Mammary epithelial cell (primary cell): ENCODE measurements at places on chromosomes 4 and X.

- no peak for DNase-seq
Observed at GRCh38 chrX:153688071-153688470, 345 bp downstream of the SLC6A8 start.

DNA sequence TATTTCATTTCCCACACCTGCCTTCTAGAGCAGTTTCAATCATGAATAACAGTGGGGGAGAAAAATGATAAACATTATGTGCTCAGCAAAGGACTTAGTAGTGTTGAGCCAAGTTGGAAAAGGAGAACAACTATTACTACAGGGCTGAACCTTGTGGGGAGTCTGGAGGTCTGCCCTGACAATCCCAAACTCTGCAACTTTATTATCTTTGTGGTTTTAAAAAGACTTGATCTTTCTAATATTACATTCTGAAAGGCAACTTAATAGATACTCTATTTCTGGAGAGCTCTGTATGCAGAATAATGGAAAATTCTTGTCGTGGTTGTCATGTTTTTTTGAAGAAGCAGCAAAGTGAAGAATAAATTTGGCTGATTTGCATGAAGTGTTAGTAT, 116.1 kb downstream of the SPCS3 start:
- no peak for DNase-seq

- no peak for DNase-seq
Observed at GRCh38 chr4:128648021-128648420, 161.5 kb upstream of the JADE1 start.

DNA sequence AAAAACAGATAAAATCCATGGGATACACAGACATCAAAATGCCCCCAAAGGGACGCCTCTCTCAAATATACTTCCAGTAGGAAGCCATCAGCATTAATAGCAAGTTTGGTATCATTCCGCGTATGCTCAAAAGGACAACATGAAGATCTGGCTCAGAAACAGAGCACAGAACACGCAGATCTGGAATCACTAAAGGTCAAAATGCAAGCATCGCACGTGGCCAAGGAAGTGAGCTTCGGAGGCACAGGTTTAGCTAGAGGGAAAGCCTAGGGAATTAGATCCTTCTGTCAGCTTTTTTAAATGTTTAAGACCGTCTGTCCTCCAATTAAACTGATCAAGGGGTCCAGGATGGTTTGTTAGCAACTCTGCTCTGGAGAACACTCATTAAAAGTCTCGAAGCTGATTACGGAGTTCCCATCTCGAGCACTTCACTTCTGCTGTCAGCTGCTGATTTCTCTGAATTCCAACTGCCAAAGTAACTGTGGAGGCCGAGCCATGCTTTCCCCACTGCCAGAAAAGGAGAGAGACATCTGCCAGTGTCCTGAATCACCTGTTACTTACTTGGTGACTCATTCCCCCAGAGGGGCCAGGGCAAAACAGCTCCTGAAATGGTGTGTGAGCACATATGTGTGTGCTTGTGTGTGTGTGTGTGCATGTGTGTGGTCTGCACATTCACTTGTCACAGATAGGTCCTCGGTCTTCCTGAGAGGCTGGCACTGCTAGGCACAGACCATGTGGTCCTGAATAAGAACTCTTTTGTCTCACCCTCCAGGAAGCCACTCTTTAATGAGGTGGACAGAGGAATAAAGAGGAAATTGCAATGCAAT, 177.7 kb upstream of the PPARGC1A start:
- DNase-seq, result peak; percentile 49

DNA sequence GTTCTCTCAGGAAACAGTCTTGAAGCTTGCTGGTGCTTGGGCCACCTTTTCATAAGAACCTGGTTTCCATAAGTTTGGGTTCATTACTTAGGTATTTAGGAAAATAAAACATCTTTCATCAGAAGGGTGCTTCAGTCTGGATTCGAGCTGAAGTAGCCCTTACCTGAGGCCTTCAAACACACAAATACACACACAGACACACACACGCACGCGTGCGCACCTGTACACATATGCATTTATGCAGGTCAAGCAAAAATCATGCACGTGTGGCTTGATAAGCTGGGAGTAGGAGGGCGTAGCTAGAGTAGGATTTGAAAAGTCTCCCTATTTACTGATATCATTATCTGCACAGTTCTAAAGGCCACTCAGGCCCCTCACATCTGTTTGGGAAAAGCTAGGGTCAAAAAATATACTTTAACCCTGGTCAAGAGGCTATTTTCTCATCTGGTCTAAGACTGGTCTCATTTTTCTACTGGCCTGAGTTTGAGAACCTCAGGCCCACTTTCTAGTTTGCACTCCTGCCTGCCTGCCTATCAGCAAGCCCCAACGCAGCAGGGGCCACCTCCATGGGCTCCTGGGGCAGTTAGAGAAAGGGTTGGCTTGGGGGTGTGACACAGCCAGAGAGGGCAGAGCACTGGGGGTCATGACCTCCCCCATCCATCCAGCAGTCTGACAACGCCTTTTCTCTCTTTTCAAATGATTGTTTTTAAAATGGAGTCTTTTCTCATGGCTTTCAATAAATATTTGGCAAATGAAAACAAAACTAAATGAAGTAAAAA, 64.3 kb downstream of the RASL11B start:
- DNase-seq, result no peak

GRCh38 chrX:133892337-133892736, 93.1 kb downstream of the GPC3 start:
- no peak for DNase-seq

GRCh38 chrX:46551494-46552128, 6.4 kb upstream of the ZNF674 start:
- DNase-seq, result no peak

DNA sequence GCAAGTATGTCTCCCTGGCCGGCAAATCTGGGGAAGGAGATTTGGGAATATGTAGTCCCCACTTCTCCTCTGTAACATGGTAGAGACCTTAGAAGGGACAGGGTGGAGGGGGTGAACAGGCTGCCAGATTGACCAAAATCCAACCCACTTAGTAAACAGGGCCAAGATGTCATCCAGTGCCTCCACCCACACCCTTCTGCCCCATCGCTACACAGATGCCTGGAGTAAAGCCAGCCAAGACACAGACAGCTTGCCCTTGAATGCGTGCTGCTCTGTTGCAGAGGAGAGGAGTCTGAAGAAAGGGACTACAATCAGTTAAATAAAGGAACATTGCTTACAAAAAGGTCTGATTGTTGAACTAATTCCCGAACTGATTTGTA, 160.1 kb upstream of the LDB2 start:
- no peak for DNase-seq

DNA sequence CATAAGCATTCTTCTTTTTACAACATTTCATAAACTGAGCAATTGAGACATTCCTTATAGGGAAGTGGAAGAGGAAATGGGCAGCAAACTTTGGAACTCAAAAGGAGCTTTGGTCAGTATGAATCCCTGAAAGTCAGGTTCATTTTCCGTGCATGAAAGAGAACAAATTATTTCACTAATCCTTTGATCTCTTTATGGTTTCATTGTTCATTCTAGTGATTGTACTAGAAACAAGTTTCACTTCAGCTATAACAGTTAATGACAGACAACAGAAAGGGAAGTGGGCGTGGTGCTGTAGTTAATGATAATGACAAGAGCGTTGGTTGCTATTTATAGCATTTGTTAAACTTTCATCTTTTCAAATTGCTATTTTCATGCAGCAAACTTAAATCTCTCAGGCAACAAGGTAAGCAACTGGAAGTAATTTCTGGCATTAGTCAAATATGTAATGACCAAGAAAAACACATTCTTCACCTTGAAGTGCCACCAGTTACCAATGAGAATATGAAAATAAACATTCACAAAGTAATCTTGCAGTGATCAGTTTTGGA, 98.4 kb downstream of the AREG start:
- DNase-seq, result no peak

GRCh38 chr4:11719879-11720278, 291.2 kb upstream of the HS3ST1 start:
- no peak for DNase-seq

- no peak for DNase-seq
Observed at GRCh38 chr4:15436513-15436912, 8.7 kb downstream of the C1QTNF7 start.

DNA sequence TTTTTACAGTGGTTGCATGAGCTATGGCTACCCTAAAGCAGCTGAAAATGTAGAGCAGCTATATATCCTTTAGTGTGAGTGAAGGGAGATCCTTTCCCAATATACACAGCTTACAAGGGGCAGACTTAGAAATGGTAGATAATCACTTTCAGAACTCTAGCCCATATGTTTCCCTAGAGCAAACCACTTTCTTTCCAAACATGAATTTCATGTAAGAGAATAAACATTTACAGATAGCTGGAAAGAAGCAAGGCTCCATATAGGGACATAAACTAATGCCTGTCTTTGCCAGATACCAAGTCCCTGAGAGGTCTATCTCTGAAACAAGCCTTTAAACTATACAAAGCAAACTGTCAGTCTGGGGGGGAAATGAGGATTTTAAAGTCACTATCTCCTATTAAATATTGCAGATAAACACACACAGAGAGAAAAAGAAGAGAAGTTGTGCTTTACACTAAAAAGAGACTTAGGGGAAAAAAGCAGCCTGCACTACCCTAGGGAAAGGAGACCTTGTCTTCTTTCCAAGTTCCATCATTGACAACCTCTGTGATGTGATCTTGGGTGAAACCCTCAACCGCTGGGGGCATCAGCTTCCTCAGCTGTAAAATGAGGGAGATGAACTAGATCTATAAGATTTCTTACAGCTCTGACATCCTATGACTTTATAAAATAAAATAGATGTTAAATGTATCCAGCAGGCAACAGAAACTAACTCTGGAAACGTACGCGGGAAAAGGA, 73.6 kb downstream of the TMEM156 start:
- no peak for DNase-seq

GRCh38 chrX:44816367-44816766, 27.5 kb upstream of the DUSP21 start:
- DNase-seq, result no peak

DNA sequence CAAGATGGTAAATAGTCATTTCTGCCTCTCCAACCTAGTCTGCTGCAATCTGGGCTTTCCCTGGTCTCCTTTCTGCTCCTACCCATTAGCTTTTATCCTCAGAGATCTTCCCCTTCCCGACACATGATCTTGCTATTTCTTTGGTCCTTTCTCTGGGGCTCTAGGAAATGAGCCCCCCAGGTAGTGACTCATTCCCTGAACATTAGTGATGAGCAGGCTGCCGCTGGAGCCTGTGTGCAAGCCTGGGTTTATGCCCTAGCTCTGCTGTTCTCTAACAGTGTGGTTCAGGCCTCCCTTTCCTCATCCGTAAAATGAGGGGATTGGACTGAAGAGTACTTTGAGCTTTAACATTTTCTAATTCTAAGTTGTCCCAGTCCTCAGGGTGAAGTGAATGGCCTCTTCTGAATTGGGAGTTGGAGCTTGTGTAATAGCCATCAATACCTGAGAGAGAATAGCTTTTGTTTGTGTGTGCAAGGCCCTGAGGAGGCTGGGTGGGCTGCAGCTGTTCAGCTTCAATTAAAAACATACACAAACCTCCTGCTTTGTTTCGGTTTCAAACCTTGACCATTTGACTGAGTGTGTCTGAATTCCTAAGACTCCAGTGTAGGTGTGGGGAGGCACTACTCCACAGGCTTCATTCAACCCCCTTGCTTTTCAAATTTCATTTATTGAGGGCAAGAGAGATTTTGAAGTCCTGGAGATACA, 115.6 kb upstream of the SCML1 start:
- DNase-seq, result no peak

GRCh38 chrX:8044947-8045346, 117.7 kb upstream of the PNPLA4 start:
- DNase-seq, result peak; percentile 11

DNA sequence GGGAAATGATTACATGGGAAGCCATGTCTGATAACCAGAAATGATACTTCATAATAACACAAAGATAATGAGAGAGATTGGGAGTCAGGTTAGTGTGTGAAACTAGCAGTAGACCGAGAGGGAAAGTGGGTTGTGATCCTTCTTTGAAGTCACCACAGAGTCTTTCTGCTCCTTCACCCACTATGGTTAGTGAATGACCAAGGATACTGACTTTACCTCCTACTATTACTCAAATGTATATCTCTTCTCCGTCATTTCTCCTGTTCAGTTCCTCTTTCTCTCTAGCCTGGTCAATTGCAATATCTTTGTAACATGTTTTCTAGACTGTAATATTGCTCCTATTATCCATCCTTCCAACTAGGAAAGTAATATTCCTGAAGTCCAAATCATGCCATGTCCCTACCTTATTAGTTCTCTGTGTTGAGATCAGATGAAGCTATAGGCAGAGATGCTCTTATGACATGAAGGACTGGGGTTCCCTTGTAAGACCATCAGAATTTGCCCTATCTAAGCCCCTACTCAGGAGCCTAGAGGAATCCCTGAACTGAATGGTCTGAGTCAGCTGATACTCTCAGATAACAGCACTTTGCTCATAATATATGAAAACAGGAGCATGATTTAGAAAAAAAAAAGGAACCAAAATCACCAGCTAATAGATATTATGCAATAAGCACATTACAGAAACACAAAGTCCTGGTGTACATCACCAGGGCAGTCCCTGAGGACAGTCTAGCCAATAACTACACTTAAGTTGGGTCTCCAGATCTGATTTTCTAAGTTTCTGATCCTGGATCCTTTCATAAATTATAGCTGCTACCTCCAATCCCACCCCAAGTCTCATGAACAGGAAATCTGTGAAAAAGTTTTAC, 81.2 kb downstream of the SHROOM3 start:
- no peak for DNase-seq

GRCh38 chr4:66555301-66555700, 885.0 kb upstream of the EPHA5 start:
- peak; percentile 28 for DNase-seq

DNA sequence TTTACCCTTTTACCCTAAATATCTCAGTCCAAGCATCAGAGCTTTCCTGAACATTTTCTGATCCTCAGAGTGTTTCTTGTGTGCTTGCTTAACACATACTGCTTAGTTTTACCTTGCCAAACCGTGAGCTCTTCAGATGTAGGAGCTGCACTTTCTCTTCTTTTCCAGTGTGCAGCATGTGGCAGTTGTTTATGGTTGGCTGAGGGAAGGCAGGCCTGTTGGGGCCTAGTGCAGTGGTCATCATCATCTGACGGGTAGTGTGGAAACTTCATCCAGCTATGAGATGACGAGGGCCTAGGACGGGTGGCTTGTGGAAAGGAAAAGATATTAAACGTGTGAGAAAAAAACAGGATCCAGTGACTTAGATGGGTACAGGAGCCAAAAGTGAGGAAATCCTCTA, 21.5 kb downstream of the VBP1 start:
- DNase-seq, result no peak

DNA sequence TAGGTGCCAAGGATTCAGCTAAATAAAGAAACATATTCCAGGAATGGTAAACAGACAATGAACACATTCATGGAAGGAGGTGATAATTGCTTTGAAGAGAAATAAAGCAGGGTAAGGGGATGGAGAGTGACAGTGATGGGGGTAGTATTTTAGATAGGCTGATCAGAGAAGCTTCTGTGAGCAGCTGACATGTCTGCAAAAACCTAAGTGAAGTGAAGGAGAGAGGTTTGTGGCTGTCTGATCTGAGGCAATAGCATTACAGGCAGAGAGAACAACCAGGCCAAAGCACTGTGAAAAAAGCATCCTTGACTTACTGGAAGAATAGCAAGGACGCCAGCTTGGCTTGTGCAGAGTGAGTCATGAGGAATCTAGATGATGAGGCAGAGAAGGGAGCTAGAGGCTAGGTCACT, 271.9 kb upstream of the GATB start:
- DNase-seq, result no peak

- no peak for DNase-seq
Observed at GRCh38 chrX:12881914-12882313, 15.0 kb downstream of the TLR7 start.

GRCh38 chrX:70924294-70924911, 6.5 kb downstream of the SLC7A3 start:
- DNase-seq, result no peak
